AG09319 (cell line): ENCODE measurements at places on chromosomes 6 and 20.

- peak; percentile 54 for DNase-seq
These were observed 433.5 kb downstream of the RFPL4B start for GRCh38 chr6:112780498-112781096.

DNA sequence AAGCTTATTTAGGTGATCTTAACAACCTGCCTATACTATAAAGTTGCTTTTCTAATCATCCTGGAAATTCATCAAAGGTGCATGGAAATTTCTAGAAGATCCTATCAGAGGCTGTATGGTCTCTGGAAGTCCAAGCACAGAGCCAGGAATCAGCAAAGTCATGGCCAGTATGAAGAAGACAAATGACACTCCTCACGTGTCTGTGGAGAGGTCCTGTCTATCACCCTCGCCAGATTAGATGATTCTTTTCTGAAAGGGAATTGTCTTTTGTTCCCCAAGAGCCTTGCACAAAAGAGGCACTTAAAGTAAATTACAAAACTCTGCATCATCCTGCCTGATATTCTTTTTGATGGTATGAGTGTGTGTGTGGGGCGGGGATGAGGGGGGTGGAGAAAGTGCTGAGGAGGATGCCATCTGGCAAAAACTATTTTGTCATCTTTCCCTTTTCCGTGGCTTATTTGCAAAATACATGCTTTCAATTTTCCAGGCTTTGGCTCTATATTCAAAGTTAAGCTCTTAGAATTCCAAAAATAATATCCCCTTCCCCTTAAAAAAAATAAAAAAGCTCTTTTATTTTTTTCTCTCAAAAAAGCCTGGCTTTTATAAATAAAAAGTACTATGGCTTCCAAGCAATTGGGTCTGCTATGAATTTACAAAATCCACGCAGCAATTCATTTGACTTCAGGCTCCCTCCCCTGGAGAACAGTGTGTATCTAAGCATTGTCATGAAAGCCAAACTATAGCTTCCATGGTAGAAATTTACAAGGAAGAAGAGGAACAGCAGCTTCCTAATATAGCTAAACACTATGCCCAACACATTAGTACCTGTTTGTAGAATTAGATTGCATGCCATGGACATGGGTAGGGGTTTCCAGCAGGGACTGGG is 185.2 kb upstream of the ARG1 start:
- DNase-seq: no peak

DNA sequence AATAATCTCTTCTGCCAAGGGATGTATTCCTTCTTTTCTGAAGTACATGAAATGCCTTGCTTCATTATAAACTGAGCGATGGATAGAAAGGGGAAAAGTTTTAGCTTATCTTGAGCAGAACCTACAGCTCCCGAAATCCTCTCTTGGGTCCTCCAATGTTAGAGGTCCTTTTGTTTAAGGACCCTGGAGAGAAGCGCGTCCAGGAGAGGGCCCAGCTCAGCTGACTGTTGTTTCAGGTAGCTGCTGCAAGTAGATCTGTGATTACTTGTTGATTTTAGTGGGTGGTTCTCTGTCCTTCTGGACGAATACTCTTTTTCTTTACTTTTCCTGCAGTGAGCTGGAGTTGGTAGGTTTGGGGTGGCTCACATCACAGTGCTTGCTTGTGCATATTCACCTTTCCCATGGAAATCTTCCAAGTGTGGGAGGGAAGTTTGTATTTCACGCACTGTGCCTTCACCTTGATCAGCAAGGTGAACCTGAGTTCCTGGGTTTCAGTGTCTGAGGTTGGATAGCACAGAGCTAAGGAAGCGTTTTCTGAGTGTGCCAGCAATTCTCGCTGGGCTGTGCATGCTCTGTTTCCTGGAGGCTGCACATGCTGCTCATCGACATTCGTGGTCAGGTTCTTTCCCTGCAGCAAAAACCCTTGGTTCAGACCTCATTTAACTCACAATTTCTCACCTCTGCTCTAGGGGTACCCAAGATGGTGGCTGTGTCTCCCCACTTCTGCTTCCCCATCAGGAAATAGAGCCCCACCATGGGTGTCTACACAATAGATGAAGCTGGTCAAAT is 176.3 kb downstream of the JARID2 start:
- no peak for DNase-seq

DNA sequence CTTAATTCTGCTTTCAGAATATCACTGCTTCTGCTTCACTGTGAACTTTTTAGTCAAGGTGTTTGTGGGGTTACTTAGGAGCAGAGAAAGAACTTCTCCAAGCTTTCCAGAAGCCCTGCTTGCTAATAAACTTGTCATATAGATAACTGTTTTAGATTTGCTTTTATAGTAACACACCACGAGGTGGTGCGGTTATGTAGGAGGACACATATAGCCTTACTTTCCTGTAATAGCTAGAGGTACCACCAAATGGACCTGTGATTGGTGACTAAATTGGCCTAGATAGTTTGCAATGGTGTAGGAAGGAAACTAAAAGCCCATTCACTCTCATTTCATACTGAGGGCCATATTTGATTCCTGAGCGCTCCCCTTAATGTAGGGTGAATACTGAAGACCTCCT is 52.3 kb upstream of the BCLAF1 start:
- DNase-seq: no peak

- peak; percentile 84 for DNase-seq
These were observed 33.3 kb upstream of the CITED2 start for GRCh38 chr6:139407718-139408222.
